Right cardiac atrium (tissue), 5 donors: ENCODE measurements at places on chromosomes 6 and 20. TPM values are rescaled to one million over a fixed set of nuclear protein-coding genes. Genes with fewer than 3 reads are reported as not detected.

The BPIFB2 gene
- total RNA-seq, result not detected

The MRPS18A gene
- total RNA-seq, result 39.0 TPM

- DNase-seq, result no peak
Observed at GRCh38 chr20:64140956-64141355, 23.3 kb upstream of the MYT1 start.

DNA sequence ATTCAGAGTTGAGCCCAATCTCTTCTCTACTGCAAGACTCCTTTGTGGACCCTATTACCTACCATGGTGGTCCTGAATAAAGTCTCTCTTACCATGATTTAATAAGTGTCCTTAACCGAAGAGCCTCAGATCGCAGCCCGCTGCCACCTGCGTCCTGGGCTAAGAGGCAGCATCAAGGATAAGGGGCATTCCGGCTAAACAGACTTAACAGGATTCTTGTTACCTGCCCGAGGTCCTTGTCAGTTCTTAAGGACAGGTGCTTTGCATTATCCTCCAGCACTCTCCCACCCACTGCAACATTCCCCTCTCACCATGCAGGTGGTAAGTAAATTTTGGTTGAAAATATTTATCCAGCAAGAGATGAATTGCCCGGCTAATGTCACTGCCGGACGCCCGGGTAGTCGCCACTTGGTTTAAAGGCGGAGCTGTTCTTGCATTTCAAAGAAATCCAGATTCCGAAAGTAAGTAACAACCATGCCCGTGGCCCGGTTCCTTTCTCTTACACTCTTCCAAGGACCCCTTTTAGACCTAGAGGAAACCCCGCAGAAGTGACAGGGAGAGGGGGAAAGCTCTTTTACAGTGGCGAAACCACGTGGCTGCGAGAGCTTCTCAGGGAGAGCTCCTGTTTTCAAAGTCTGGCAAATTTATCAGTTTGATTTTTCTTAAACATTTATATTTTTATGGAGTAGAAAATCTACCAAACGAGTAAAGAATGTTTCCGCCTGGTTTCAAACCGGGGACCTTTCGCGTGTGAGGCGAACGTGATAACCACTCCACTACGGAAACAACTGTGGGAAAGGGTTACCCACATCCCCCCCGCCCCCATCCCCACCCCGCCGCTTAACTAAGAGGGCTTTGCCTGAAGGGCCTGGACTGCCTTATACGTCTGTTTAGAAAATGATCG lies 41.9 kb upstream of the PRSS16 start:
- no peak for DNase-seq

DNA sequence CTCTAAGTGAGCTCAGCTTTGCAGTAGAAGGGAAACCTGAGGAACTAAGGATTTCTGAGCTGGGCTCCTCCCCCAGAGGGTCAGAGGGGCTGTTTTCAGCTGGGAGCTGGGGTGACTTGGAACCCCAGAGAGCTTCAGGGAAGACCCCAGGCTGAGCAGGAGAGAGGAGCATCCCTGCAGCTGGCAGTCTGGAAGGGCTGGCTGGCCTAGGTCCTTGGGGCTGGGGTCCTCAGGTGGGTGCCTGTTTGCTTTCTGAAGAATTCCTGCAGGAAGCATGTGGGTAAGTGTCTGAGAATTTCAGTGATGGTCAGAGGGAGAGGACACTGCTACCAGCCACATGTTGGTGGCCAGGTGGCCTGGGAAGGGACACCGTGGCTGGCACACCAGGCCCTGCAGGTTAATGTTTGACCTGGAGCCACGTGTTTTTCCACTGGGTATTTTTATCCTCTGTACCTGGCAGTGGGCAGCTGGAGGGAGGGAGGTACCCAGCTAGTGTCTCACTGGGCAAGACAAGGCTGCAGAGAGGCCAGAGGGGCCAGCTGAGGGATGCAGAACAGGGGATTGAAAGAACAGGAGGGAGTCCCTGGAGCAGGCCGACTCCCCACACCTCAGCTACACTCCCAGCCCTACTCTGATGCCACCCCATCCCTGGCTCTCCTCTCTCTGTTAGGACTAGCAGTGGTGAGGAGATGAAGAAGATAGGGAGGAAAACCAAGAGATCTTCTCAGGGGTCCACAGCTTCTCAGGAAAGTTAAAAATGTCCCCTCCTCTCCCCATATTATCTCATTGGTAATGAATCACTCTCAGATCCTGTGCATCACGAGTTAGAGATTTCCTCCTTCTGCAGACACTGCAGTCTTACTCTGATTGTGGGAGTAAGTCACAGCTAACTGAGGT lies 143.6 kb downstream of the VEGFA start:
- DNase-seq, result no peak

GRCh38 chr20:60486315-60486714 lies 528.1 kb downstream of the CDH26 start:
- no peak for DNase-seq
